ENCODE measurements at places on chromosomes 12 and 14.
A peak's percentile ranks its signal among the peaks of the same experiment; 100 is the strongest.

- no peak for DNase-seq
Measured at GRCh38 chr12:26195250-26195640, at the start of gene SSPN. TSS of gene SSPN (plus strand) at chr12:26195573. CDS start at chr12:26195673, 100 bp downstream.

DNA sequence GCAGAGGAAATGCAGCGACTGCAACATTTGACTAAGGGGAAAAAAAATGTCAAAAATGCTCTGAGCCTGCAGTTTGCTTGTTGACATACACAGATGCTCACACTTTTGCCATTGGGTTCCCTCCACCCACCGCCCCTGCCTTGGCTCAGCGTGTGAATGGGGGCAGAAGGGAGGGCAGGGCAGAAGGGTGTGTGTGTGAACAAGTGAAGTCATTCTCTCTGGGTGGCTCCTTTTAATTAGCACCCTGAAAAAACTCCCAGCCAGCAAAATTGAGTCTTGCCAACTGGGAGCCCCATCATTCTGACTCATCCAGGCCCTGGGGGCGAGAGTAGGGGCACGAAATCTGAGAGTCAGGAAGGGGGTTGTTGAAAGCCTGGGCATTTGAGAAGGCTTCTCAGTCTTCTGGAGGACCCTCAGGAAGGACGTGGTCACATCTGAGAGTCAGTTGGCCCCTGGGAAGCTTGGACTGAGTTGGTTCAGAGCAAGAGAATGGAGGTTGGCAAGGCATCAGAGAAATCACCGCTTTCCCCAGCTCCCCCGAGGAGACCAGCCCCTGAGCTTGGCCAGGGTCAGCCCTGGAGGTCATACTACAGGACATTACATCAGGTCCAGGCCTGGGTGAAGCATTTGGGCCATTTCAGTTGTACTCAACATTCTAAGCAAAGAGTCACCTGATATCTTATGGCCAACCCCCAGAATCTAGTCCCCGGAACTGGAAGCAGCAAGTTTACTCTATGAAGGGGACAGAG, 22.7 kb upstream of the KRT78 start:
- peak; percentile 83 for DNase-seq

GRCh38 chr14:93582516-93582915, 151.8 kb downstream of the UNC79 start:
- DNase-seq, result no peak

- no peak for DNase-seq
Measured at GRCh38 chr12:82910246-82910893, 223.7 kb downstream of the TMTC2 start.

DNA sequence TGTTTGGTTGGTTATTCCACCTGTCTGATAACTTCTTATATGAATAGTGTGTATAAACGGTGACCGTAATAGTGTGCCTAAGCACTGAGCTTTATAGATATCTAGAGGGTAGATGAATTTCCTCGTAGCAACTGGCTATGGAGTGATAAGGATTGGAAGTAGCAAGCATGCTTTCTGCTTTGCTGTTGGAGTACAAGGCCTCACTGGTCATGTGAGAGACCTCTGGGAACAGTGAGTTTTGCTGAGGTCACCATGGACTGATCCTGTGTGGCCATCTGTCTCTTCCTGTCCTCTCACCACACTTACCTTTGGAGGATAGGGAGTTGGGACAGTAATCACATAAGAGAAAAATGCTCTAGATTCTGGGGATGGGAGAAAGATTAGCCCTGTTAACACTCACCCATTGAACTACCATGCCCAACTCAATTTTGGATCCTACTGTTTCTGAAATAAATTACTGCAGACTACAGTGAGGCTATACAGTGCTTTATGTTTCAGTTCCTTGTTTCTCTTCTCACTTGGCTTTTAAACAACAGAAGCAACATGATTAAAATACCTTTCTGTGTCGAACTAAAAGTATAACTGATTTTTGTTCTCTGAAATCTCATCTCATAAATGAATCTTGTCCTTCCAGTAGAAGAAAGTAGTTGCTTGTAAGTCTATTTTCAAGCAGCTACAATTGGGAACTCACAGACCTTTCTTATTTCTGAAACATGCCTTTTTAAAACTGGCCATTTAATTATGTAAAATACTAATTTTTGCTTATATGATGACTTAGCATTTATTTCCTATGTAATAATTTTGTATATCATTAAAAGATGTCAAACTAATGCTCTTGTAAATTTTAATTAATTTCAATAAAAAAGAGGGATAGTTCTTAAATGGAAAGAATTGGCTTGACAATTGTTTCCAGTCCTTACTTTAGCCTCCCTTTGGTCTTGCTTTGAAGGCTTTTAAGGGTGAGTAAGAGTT, 8.3 kb downstream of the TMX1 start:
- no peak for DNase-seq

- DNase-seq, result peak; percentile 42
Measured at GRCh38 chr12:71955970-71956369, 17.3 kb downstream of the TPH2 start.

- no peak for DNase-seq
Measured at GRCh38 chr12:62328296-62328921, 68.2 kb downstream of the USP15 start.

- DNase-seq, result no peak
Measured at GRCh38 chr14:35336494-35337268, 44.5 kb downstream of the PSMA6 start.

GRCh38 chr12:75483431-75483830, 2.9 kb downstream of the GLIPR1 start:
- no peak for DNase-seq

GRCh38 chr12:63912651-63913050, 68.2 kb downstream of the SRGAP1 start:
- no peak for DNase-seq

GRCh38 chr12:52618216-52618615, at the start of gene KRT73:
TSS of gene KRT73 (minus strand) at chr12:52618559. CDS start at chr12:52618524, 35 bp downstream.
- no peak for DNase-seq

DNA sequence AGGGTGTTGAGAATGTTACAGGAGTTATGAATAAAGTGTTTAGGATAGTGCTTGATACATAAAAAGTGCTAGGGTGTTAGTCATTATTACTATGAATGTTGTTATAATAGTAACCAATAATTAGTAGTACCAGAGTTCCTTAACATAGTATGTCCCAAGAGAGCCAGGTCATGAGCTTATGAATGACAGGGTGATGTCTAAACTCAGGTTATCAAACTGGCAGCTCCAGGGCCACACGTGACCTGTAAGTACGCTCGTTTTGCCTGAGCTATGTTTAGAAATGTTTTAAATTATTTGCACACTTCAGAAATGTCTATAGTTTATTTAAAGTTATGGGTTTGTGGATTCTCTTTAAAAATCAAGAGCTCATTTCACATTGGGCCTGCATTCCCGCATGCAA, 14.1 kb upstream of the GRIP1 start:
- no peak for DNase-seq

DNA sequence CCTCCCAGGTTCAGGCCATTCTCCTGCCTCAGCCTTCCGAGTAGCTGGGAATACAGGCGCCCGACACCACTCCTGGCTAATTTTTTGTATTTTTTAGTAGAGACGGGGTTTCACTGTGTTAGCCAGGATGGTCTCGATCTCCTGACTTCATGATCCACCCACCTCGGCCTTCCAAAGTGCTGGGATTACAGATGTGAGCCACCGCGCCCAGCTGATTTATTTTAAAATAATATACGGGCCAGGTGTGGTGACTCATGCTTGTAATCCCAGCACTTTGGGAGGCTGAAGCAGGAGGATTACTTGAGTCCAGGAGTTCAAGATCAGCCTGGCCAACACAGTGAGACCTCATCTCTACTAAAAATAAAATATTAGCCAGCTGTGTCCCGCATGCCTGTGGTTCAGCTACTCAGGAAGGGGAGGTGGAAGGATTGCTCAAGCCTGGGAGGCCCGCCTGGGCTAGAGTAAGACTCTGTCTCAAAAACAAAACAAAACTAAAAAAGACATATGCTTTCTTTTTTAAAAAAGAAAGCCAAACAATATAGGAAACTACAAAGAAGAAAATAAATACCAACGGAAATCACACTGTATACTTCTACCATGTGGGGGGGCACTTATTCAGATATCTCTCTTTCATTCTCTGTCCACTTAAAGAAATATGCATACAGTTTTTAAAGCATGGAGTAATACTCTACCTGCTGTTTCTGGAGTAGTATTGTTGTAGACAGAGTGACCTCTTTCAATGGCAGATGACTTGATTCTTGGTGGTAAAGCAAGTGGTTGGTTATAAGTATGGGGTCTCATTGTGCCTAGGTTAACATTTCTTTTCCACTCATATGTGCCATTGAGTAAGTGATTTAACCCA, 930 bp upstream of the MIA2 start:
- DNase-seq, result peak; percentile 42

DNA sequence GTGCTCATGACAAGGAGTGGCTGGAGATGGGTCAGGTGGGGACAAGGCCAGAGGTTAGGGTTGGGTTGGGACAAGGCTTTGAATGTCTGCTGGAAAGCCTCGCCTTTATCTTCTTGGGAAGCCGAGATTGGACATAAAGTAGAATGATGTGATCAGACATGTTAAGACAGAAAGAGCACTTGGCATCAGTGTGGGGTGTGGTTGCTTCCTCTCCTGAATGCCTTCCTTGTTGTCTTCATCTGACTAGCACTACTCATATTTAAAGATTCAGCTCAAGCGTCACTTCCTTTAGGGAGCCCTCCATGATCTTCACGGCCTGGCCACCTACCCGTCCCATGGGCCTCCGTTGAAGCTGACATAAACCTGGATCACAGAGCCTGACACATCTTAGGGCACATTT, 14.8 kb upstream of the C12orf75 start:
- no peak for DNase-seq

DNA sequence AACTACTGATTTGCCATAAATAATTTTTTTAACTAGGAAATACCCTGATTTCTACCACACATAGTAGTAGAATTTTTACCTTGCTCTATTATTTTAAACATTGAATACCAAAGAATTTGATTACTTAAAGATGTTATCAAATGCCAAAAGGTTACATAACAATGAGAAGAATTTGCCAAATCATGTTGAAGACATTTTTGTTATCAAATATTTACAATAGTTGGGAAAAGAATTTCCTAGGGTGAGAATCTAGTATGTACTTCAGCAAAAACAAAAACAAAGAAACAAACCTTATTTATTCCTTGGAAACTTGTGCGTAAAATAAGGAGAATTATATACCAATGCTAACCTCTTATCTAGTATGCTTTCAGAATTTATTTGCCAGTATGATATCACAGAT, 107.2 kb downstream of the SCAF11 start:
- no peak for DNase-seq

GRCh38 chr12:26195641-26196420, 458 bp downstream of the SSPN start:
- no peak for DNase-seq

GRCh38 chr12:121467638-121468498, 68.0 kb downstream of the RNF34 start:
- DNase-seq, result no peak

- DNase-seq, result no peak
Measured at GRCh38 chr12:69238589-69239351, 599 bp upstream of the CPSF6 start.

- DNase-seq, result no peak
Measured at GRCh38 chr14:75221797-75222196, 45.4 kb upstream of the TMED10 start.

DNA sequence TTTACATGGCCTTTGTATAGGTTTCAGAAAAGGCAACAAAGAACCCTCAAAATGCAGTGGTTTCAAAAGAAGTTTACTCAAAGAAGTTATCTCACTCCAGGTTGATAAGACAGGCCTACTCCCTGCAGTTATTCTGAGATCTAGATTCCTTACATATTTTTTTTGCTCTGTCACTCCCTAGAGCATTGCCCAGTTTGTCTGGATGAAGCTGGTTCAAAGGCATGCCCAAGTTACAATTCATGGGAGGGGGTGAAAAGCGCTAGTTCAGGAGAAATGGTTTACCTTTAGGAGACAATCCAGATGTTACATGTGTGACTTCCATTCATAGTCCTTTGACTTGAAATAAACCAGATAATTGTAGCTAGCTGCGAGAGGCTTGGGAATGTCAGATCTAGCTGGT, 115.0 kb downstream of the TPH2 start:
- DNase-seq, result no peak

- no peak for DNase-seq
Measured at GRCh38 chr14:62436261-62436660, 609.0 kb downstream of the KCNH5 start.

DNA sequence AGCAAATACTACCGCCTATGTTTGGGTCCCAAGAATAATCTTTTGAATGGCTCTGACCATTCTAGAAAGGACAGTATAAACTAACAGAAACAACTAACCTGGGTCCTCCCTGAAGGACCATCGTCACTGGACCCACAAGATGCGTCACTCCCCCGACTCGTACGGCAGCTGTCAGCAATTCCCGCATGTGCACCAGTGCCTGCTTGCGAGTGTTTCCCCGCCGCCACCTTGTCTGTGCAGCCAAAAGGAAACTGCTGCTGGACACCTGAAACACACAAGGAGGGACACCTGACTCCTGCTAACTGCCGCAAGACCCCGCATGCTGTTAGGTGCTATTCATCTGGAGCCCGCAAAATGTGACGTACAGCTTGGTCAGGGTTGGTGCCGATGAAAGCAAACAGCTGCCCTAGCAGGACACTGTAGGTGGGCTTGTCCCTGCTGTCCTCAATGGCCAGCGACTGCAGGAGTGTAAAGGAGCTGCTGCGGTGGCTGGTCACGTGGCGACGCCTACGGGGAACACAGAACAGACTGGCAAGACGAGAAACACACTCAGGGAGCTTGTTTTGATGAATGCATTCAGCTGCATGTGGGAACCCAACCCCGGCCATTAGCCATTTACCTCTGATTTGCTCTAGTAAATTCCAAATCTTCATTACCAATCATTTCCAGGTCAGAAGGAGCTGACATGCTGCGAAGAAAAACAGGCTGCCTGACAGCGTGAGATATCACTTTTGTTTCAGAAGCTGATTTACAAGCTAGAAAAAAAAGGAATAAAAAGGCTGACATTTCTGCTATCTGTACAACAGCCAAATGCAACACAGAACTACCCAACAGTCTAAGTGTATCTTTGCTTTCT, 118.1 kb downstream of the TRAFD1 start:
- DNase-seq, result no peak

- no peak for DNase-seq
Measured at GRCh38 chr12:59629890-59630289, 34.1 kb downstream of the SLC16A7 start.

DNA sequence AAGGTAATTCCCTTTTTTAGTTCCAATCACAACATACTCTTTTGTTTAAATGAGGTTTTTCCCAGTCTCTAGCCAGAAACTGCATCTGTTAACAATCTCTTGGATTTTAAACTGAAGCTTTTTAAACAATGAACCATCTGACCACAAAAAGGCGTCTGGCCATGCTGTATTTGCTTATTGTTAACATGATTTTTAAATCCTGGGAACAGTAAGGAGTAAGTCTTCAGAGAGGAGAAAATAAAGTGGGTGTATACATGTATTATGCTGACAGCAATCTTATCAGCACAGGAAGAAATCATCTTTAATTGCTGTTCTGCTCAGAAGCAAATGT, 106.2 kb downstream of the DAAM1 start:
- peak; percentile 70 for DNase-seq
